Fibroblast of lung (primary cell): ENCODE measurements at places on chromosomes 1 and 21. TPM values are rescaled to one million over a fixed set of nuclear protein-coding genes. Genes with fewer than 3 reads are reported as not detected.
A peak's percentile ranks its signal among the peaks of the same experiment; 100 is the strongest.

Gene ECM1
- 7.7 and 25.1 TPM in 2 replicates for total RNA-seq

Gene IGSF3
- total RNA-seq: under 0.01 TPM in 2 replicates

Gene RAP1A
- 11.6 and 13.5 TPM in 2 replicates for total RNA-seq

- no peak for DNase-seq
Measured at GRCh38 chr1:104406728-104407127, 657.0 kb downstream of the AMY1C start.

GRCh38 chr1:151858030-151858746 lies 4.7 kb upstream of the THEM5 start:
- peak; percentile 28 for DNase-seq

- DNase-seq: no peak
Measured at GRCh38 chr21:29817450-29817849, 122.3 kb downstream of the GRIK1 start.

DNA sequence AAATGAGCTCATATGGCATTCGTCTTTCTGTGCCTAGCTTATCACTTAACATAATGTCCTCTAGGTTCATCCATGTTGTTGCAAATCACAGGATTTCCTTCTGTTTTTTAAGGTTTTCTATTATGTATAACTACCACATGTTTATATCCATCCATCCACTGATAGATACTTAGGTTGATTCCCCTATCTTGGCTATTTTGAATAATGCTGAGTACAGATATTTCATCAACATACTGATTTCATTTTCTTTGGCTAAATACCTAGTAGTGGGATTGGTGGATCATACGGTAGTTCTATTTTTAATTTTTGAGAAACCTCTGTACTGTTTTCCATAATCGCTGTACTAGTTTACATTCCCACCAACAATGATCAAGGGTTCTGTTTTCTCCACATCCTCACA lies 45.0 kb downstream of the GORAB start:
- DNase-seq: no peak

- DNase-seq: no peak
Measured at GRCh38 chr1:111948209-111949171, 41.0 kb downstream of the KCND3 start.

Gene HPCAL4
- not detected in 2 replicates for total RNA-seq

Gene DSCAM
- total RNA-seq: under 0.01 TPM in 1 of 2 replicates, not detected in the other

DNA sequence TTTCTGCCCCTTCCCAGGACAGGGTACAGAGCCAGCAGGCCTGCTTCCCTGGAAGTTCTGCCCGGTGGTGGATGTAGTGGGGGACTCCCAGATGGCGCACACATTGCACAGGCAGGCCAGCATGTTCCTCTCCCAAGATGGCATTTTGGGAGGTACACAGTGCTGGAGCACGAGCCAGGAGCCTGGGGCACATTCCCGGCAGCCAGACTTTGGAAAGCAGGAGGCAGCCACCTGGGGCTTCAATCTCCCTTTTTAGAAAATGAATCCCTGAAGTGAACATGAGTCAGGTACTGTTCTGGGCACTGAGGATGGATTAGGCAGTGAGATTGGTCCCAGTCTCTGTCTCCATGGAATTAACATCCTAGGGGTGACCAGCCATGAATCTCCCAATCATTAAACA lies 56.9 kb downstream of the RUNX1 start:
- DNase-seq: no peak

DNA sequence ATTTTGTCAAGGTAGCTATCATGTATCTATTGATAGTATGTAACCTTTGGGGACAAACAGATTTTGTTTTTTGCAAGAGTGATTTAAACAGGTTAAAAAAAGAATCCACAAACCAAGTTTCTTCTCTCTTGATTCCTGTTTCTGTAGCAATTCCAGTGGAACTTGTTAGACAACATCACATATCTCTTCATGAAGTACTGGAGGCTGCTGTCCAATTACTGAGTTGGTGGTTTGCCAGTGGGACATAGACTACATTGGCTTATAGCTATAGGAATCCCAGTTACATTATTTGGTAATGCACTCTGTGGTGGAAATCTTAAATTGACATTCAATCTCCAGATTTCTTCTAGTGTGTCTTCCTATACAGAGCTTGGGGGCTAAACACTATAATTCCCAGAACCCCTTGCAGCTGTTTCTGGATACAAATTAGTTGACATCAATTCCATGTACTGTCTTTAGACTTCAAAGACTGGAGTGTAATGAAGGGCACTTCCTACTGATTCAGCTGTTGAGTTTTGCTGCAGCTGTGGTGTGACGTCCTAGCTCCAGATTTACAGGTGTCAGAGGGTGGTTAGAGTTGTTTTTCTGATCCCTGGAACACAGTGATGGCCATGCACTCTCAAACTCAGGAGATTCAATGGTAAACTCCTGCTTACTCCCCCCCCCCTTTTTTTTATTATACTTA lies 29.4 kb upstream of the GCLM start:
- peak; percentile 8 for DNase-seq

Gene HTR6
- total RNA-seq: under 0.01 TPM in 1 of 2 replicates, not detected in the other

GRCh38 chr1:9657521-9658032 lies 6.0 kb downstream of the PIK3CD start:
- no peak for DNase-seq

Gene TEX38
- total RNA-seq: not detected in 2 replicates

Gene FALEC
- total RNA-seq: 0.83 and 1.0 TPM in 2 replicates

Gene ADGRL2
- 61.4 and 74.1 TPM in 2 replicates for total RNA-seq

Gene CFAP57
- total RNA-seq: under 0.01 and 0.17 TPM in 2 replicates

DNA sequence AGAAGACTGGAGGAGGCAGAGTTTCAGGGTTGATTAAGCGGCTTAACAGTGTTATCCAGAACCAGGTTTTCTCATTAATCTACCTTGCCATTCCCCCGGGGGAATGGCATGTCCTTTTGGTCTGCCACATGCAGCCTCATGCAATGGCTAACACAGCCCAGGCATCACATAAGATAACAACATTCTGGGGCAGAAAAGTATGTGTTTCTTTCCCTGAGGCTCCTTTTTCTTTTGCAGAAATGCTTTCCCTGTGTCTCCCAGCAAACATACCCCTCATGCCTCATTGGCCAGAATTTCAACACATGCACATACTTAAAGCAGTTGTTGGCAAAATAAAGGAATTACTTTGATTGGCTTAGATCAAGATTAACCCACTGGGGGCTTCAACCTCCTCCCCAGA lies 98.6 kb downstream of the OMA1 start:
- peak; percentile 11 for DNase-seq

DNA sequence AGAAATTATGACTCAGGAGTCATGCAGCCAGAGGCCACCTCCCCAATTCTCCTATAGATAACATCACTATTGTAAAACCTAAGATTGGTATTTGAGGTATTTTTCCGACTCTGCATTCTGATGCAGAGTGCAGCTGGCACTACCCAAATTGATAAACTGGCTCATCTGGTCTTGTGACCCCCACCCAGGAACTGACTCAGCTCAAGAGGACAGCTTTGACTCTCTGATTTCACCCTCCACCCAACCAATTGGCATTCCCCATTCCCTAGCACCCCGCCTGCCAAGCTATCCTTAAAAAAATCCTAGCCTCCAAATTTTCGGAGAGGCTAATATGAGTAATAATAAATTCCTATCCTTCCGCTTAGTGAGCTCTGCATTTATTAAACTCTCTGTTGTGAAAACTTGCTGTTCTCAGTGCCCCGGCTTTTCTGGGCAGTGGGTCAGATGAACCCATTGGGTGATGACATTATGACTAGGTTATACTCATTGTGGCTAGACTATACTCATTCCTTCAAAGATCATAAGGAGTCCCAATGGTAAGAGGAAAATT lies 39.4 kb upstream of the EPS15 start:
- DNase-seq: peak; percentile 78

- DNase-seq: no peak
Measured at GRCh38 chr1:194117582-194117981, 931.2 kb upstream of the B3GALT2 start.

GRCh38 chr1:229889031-229889517 lies 178.0 kb upstream of the GALNT2 start:
- DNase-seq: no peak

GRCh38 chr1:18564676-18565075 lies 66.0 kb upstream of the PAX7 start:
- no peak for DNase-seq

- peak; percentile 4 for DNase-seq
Measured at GRCh38 chr1:162937716-162938395, 76.9 kb upstream of the CCDC190 start.

- peak; percentile 57 for DNase-seq
Measured at GRCh38 chr1:150221552-150221951, 14.4 kb downstream of the ANP32E start.

DNA sequence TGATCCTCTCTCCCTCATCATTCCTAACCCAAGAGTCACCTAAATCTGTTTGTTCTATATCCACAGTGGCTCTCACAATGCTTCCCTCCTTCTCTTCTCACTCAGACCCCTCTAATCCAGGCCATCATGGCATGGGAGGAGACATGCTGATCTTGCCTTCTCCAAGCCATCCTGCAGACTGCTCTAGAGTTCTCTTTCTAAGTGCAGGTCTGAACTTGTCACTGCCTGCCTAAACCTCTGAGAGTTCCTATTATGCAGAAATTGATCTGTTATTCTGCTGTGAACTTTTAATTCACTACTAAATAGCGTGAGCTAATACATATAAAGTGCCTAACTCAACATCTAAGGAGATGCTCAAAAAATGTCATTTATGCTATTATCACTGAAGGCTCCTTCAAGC lies 26.8 kb downstream of the LAMC2 start:
- DNase-seq: no peak

GRCh38 chr1:243734308-243734695 lies 115.7 kb downstream of the AKT3 start:
- DNase-seq: peak; percentile 42

Gene MACO1
- 16.9 and 17.5 TPM in 2 replicates for total RNA-seq

- no peak for DNase-seq
Measured at GRCh38 chr1:116457946-116458604, 85.0 kb downstream of the ATP1A1 start.

DNA sequence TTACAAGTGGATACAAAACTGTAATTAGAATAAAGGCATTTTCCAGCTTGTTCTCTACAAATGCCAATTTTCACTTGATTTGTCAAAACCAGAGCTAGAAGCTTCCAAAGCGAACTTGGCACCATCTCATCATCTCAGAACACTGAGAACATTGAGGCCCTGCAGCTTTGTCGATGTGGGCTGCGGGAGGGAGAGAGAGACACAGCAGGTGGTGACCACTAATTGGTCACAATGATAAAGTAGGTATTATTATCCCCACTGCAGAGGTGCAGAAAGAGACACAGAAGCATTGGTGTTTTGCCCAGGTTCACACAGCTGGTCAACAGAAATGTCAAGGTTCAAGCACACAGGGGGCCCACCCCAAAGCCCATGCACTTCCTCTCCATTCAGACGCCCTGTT lies 72.2 kb upstream of the KRTAP19-8 start:
- no peak for DNase-seq

Gene UCK2
- 47.8 and 95.1 TPM in 2 replicates for total RNA-seq

DNA sequence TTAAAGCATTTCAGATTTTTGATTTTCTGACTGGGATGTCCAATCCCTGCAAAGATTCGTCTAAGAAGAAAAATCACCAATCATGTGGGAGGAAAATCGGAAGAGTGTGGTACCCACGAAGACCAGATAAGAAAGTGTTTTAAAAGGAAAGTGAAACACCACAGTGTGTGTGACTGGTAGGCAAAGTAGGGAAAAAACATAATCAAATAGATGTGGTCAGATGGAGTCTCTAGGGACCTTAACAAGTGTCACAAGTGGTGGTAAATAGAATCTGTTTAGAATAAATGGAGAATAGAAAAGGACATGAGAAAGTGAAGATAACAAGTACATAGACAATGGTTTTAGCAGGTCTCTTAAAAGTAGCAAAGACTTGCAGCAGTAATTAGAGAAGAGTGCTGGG lies 154.6 kb downstream of the SLC30A10 start:
- DNase-seq: no peak

DNA sequence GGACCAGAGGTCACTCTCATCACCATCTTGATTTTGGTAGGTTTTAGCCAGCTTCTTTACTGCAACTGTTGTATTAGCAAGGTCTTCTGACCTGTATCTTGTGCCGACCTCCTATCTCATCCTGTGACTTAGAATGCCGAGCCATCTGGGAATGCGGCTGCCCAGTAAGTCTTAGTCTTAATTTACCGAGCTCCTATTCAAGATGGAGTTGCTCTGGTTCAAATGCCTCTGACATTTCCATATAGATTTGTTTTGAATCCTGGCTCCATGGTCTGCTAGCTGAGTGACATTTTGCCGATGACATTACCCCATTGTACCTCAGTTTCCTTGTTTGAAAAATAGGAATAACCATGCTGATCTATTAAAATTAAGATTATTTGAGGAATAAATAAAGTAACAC lies 193.9 kb upstream of the HMCN1 start:
- DNase-seq: no peak

DNA sequence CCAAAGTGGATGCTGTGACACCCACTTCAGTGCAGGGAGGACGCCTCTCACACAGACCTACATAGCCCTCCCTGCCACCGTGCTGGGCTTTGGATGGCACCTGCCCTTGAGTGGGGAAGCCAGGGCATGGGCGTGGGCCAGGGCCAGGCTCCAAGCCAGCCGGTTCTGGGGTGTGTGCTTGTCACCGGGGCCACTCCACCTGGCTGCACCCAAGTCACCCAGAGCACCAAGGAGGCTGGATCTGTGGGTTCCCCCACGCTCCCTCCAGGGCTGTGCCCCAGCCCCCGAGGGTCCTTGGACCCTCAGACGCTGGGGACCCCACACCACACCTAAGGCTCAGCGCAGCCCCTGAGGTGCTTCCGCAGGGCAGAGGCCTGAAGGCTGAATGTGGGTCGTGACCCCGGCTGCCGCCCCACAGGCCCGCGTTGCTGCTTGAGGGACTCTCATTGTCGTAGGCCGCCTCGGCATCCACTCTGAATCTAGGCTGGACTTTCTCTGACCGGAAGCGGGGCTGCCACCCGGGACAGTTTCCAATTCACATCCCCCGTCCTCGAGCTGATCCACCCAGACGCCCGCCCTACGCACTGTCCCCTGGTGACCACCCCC lies 1.5 kb downstream of the MXRA8 start:
- no peak for DNase-seq

GRCh38 chr1:227728059-227728891 lies 6.8 kb downstream of the JMJD4 start:
- peak; percentile 62 for DNase-seq

Gene CAMK2N1
- total RNA-seq: 44.2 and 79.9 TPM in 2 replicates

DNA sequence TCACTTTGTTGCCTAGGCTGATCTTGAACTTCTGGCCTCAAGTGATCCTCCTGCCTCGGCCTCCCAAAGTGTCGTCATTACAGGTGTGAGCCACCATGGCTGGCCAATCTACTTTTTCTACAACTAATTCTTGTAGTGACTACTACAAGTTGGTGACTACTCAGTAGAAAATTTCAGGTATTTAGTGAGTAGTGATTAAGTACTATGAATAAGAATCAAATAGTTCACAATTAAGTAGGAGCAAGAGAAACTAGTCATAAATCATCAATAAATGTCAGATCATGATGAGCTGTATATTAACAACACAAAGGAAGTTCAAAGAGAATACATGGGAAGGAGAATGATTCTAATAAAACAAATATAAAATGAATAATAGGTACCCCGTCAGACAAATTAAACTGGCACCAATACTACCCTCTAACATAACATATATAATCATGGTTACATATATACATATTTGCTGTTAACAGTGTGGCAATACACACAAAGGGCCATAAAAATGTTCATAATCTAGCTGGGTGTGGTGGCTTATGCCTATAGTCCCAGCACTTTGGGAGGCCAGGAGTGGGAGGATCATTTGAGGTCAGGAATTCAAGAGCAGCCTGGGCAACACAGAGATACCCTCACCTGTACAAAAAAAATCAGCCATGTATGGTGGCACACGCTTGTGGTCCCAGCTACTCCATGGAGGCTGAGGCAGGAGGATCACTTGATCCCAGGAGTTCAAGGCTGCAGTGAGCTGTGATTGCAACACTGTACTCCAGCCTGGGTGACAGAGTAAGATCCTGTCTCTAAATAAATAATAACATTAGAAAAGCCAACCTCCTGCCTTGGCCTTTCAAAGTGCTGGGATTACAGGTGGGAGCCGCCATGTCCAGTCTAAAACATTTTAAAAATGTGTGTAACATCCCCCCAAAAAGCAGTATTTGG lies 19.1 kb downstream of the YY1AP1 start:
- no peak for DNase-seq
